ENCODE measurements at places on chromosomes 6 and 20.

DNA sequence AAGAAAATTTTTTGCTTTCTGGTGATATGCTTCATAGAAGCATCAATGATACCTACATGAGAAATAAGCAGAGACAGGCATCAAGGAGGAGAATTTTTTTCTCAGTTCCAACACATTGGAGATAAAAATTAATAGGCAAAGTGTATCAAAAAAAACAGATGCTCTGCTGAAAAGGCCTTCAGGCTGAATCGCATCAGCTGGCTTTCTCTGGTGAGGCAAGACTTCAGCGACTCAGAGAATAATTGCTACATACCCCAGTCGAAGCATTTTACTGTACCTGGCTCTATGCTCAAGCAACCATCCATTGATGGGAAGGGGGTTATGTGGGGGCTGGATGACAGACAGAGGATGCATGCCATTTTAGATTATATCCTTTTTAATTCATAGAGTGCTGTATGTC is 415.1 kb downstream of the TFAP2A start:
- no peak overlapping the region for H3K27ac ChIP-seq
- H3K27me3 ChIP-seq = no peaks in the 10 kb centered on the region
- no peaks in the 10 kb centered on the region for H3K36me3 ChIP-seq
- H3K4me3 ChIP-seq = no peak overlapping the region
- DNase-seq = no peak
- no peaks in the 10 kb centered on the region for H3K4me1 ChIP-seq

- no peak overlapping the region for H3K4me3 ChIP-seq
- DNase-seq = no peak
- H3K27ac ChIP-seq = no peak overlapping the region
- peaks cover 3% of the 10 kb centered on the region for H3K4me1 ChIP-seq
Measured at GRCh38 chr20:54139188-54139587, 34.6 kb downstream of the CYP24A1 start.

- no peaks in the 10 kb centered on the region for H3K27me3 ChIP-seq
- H3K27ac ChIP-seq = no peak overlapping the region
- H3K4me1 ChIP-seq = no peaks in the 10 kb centered on the region
- H3K36me3 ChIP-seq = peaks cover 93% of the 10 kb centered on the region
- H3K4me3 ChIP-seq = no peak overlapping the region
- no peak for DNase-seq
Measured at GRCh38 chr20:35490736-35491181, 35.4 kb downstream of the CEP250 start.

DNA sequence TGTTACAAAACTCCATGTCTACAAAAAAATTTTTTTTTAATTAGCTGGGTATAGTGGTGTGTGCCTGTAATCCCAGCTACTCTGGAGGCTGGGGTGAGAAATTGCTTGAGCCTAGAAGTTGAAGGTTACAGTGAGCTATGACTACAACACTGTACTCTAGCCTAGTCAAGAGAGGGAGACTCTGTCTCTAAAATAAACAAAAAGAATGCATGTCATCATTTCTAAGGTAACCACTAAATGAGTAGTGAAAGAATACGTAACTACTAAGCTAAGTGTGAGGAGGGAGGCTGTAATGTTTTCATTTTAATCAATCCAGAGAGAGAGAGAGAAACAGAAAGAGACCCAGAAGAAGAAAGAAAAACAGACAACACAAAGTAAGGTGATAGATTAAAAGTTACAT is 9.9 kb downstream of the SYCP2 start:
- no peaks in the 10 kb centered on the region for H3K4me1 ChIP-seq
- H3K36me3 ChIP-seq = no peaks in the 10 kb centered on the region
- H3K27me3 ChIP-seq = no peaks in the 10 kb centered on the region
- DNase-seq = no peak

DNA sequence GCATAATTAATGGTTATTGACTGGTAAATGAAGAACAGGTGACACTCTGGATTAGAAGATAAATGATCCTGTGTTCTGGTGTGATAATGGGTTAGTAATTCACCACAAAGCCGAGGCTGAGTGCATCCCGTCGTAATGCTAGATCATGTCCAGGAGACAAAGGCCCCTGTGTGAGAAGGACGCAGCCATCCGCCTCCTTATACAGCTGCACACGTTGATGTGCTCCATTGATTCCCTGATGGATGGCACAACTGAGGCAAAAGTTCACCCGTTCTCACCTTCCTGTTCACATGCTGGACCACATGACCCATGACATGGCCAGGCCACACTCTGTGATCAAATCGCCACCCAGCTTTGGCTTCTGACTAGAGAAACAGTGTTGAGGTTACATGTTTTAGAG is 136.1 kb downstream of the FOXC1 start:
- no peaks in the 10 kb centered on the region for H3K36me3 ChIP-seq
- H3K4me3 ChIP-seq = no peak overlapping the region
- no peaks in the 10 kb centered on the region for H3K27me3 ChIP-seq
- DNase-seq = no peak

GRCh38 chr6:110564703-110565421 is 88.4 kb upstream of the SLC22A16 start:
- no peak overlapping the region for H3K27ac ChIP-seq
- H3K4me1 ChIP-seq = peaks cover 6% of the 10 kb centered on the region
- DNase-seq = no peak
- no peaks in the 10 kb centered on the region for H3K36me3 ChIP-seq
- peaks cover 5% of the 10 kb centered on the region for H3K27me3 ChIP-seq
- H3K4me3 ChIP-seq = no peak overlapping the region

GRCh38 chr6:54980511-54981275 is 134.1 kb downstream of the FAM83B start:
- no peak overlapping the region for H3K27ac ChIP-seq
- H3K27me3 ChIP-seq = no peaks in the 10 kb centered on the region
- H3K36me3 ChIP-seq = no peaks in the 10 kb centered on the region
